ENCODE measurements at places on chromosomes 11 and 22.
A peak's percentile ranks its signal among the peaks of the same experiment; 100 is the strongest.

DNA sequence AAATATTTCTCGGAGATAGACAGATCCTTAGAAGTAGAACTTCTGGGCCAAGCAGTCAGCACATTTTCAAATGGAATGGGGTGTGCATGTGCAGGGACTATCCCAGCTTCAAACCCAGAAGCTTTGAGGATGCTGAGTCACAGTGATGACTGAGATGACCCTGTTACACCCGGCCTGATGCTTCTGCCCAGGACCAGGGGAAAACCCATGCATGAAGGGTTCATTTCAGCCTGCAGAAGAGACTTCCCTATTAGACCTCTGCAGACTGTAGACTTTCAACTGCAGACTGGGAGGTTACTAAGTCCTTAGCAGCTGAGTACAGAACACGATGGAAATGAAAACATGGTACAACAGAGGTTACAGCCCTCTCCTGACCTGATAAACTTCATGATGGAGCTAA, 3.6 kb upstream of the OR2AT4 start:
- DNase-seq, result no peak

DNA sequence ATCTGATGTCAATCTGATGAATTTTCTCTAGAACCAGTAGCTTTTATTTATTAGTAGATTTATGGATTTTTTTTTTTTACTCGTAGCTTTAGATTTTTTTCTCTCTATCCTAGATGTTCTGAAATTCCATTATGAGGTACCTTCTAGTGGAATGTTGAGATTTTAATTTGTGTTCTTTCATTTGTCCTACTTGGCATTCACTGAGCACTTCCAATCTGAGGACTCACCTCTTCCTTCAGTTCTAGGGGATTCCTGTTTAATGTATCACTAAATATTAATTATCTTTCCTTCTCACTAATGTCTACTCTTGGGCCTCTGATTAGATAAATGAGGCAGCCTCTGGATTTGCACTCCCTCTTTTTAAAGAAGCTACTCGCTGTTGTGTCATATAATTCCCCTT, 40.2 kb upstream of the WNT7B start:
- no peak for DNase-seq

GRCh38 chr11:112355726-112356125, 95.1 kb upstream of the PLET1 start:
- DNase-seq, result peak; percentile 28

- no peak for DNase-seq
Observed at GRCh38 chr11:132094598-132094997, 724.2 kb downstream of the NTM start.

GRCh38 chr22:28346308-28346707, 333.3 kb downstream of the TTC28 start:
- DNase-seq, result no peak

GRCh38 chr11:130407978-130408377, 20.4 kb downstream of the ADAMTS8 start:
- DNase-seq, result no peak

DNA sequence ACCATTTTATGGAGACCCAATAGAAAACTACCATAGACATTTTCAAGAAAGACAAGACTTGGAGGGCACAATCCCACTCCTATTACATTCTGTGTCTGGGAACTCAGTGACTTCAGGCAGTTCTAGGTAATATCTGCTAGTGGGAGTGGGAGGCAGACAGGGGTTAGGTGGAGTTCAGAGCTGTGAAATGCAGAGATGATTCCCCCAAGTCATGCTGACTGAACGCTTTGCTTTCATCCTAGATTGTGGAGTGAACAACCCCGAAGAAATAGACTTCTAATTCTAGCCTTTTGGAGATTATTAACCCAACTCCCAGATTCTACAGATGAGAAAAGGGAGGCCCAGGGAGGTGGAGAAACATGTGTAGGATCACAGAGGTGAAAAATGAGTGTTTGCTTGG, 437.8 kb upstream of the CADM1 start:
- no peak for DNase-seq

Data from colonic mucosa (tissue), 4 donors.